NCI-H526 (cell line): ENCODE measurements at places on chromosomes 6 and 20.

DNA sequence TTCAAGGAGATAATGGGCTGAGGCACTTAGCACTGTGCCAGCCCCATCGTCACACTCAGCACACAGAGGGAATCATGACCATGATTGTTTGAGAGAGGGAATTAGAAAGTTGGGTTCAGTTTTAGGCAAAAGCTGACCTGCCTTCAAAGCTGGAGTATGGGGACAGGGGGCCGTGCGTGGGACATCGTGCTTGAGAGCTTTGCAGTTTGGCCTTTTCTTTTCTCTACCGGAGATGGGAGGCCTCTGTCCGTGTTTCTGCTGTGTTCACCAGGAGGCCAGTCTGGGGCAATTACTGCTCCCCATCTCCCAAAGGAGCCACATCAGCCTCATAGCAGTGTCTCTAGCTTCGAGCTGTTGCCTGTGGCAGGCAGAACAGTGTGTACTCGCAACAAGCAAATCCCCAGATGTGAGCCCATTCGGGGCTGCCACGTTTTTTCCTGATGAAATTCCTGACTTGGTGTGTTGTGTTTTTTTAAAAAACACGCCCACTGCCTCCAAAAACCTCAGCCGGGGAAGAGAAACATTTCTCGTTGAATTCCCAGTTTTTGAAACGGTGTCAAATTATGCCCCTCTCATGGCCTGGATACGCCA lies 20.2 kb downstream of the EYA2 start:
- DNase-seq, result no peak

GRCh38 chr6:18405477-18406293 lies 18.5 kb downstream of the RNF144B start:
- no peak for DNase-seq

- DNase-seq, result no peak
Measured at GRCh38 chr6:38696345-38696744, 6.6 kb downstream of the GLO1 start.

- no peak for DNase-seq
Measured at GRCh38 chr6:73104921-73105320, 120.4 kb downstream of the KHDC1L start.

DNA sequence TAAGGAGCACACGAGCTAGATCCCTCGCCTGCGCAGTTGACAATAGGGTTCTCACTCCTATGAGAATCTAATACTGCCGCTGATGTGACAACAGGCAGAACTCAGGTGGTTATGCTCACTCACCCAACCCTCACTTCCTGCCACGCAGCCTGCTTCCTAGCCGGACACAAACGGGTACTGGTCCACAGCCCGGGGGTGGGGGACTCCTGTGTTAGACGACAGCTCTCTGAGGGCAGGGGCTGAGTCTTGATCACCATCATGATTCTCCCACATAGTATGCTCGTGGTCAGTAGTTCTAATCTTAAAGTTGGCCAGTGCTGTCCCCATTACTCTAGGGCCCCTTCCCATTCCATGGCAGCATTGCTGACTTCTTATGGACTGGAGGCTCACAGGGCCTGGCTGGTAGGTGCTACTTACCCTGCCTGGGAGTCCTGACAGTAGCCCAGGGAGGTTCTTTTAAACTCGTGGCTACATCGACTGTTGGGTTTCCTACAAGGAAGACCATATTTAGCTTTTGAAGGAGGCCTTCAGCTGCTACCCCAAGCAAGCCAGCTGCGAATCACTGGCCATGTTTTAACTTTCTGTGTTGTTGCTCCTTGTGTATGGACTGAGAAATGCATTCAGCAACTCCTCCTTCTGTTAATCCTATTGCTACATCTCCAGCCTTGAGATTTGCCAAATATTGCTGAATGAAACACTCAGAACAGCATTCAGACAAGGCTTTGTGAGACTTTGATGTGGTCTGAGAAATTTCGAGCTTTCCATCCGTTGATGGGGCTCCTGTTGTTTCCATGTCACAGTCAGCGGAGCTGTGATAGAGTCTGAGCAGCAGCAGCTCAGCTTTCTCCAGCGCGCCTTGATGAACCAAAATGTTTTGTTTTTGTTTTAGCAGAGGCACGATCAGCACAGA lies 300.3 kb downstream of the NRN1 start:
- DNase-seq, result no peak

- no peak for DNase-seq
Measured at GRCh38 chr6:50936277-50936681, 117.6 kb downstream of the TFAP2B start.

- no peak for DNase-seq
Measured at GRCh38 chr20:25081065-25081729, 744 bp downstream of the VSX1 start.

DNA sequence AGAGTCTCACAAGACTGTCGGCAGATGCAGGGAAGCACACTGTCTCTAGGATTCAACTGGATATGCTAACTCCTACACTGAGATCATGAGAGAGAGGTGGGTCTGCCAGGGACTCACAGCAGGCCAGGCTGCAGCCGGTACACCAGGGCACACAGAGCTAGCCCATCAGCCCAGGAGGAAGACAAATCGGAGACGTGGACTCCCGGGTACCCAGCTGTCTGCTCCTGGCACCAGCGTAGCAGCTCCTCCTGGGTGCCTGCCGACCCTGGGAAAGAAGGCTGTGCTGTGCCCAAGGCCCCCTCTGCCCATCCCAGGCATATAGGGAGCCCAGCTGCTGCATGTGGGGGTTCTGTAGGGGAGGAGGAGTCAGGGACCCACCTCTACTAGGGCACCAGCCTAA lies 7.0 kb downstream of the MICAL1 start:
- no peak for DNase-seq
